ENCODE measurements at places on chromosomes 2 and 18.

- no peak for DNase-seq
Observed at GRCh38 chr2:98948956-98949739, 13.1 kb upstream of the CRACDL start.

DNA sequence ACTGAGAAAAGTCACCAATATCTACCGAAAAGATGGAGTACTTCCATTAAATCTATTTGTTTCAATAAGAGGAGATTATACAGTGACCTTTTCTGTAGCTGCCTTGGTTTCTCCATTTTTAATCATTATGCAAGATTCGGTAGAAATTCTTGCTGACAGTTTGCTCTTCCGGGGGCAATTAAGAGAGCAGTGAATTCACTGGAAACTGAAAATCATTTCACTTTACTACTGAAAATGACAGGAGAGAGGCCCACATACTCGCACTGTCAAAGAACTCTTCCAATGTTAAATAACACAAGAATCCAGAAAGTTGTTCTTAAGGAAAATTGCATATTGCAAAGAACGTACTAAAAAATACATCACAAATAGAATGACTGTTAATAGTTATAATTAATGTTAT, 699.3 kb downstream of the CBLN2 start:
- DNase-seq: no peak

DNA sequence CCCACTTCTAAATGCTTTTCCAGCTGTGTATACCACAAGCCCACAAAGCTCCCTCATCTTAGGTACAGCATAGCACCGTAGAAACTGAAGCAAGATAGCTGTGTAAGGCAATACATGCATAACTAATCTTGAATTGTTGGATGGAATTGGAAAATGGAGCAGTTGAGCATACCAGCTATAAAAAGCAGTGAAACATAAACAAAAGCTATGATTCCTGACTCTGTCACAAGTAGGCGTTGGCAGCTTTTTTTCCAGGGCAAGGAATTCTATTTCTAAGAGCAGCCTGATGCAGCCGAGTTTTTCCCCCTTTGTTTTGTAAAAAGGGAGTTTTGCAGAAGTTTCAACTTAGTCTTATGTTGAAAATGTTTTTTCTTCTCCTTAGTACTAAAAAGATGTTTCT, 32.4 kb downstream of the MOGAT1 start:
- DNase-seq: no peak

- no peak for DNase-seq
Observed at GRCh38 chr2:144208924-144209323, 311.0 kb downstream of the ZEB2 start.
